ENCODE measurements at places on chromosomes 3 and 15.

- DNase-seq: no peak
Measured at GRCh38 chr3:116087426-116087825, 357.9 kb downstream of the LSAMP start.

- DNase-seq: peak; percentile 1
Measured at GRCh38 chr3:32340039-32340438, 51.6 kb upstream of the CMTM7 start.

GRCh38 chr3:125513490-125514115, 6.4 kb downstream of the SNX4 start:
- DNase-seq: no peak

- DNase-seq: no peak
Measured at GRCh38 chr3:48553886-48554845, 2.4 kb downstream of the PFKFB4 start.

GRCh38 chr3:55483196-55484095, 3.7 kb downstream of the WNT5A start:
- DNase-seq: no peak

DNA sequence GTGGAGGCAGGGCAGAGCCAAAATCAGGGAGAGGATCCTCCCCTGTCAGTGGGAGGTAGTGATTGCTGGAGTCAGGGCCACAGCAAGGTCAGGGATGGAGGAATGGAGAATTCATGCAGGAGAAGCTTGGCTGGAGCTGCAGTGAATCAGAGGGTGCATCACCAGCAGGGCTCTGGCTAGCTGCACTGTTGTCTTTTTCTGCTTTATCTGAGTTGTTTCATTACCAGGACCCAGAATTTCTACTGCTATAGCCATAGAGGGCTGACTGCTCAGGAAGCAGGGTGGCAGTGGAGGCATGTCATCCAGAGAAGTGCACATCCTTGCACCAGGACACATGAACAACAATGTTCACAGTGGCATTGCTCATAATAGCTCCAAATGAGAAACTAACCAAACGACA, 113.5 kb upstream of the GALNT15 start:
- DNase-seq: no peak

DNA sequence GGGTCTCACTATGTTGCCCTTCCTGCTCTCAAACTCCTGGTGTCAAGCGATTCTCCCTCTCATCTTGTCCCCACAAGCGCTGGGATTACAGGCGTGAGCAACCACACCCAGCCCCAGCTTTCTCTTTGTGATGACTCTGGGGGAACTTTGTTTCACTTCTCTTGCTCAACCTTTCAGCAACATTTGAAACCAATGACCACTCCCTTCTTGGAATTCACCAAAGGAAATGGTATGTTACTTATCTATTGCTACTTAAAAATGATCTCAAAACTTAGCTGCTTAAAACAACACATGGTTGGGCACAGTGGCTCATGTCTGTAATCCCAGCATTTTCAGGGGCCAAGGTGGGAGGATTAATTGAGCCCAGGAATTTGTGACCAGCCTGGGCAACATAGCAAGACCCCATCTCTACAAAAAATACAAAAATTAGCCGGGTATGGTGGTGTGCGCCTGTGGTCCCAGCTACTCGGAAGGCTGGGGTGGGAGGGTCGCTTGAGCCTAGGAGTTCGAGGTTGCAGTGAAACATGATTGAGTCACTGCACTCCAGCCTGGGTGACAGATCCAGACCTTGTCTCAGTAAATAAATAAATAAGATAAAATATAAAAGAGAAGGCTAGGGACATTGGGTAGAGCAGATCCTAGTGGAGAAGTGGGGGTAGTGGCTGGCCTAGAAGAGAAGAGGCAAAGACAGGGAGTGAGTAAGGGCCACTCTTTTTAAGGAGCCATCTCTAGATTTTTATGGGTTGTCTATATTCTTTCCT, 10.3 kb upstream of the COPG1 start:
- DNase-seq: no peak

GRCh38 chr3:190073264-190074008, 47.3 kb downstream of the P3H2 start:
- no peak for DNase-seq

- no peak for DNase-seq
Measured at GRCh38 chr3:94036909-94037507, 8.6 kb upstream of the STX19 start.

GRCh38 chr15:25095179-25095578, 140.4 kb downstream of the SNRPN start:
- no peak for DNase-seq

GRCh38 chr3:67090474-67090873, 92.4 kb downstream of the KBTBD8 start:
- no peak for DNase-seq

DNA sequence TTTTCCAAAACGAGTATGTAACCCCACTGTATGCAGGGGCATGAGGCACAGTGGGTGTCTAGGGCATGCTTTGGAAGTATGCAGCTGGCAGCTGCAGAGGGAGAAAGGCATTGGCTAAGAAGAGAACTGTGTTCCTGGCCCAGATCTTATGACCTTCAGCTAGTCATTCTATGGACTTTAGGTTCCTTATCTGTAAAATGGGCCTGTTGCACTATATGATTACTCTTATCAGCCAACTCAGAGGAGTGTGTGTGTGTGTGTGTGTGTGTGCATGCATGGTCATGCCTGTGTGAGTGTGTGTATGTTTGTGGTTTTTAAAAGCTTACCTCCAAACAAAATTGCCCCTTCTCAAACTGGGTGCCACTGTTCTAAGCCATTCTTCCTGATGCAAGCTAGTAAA, 27.4 kb upstream of the CHST2 start:
- no peak for DNase-seq

- DNase-seq: no peak
Measured at GRCh38 chr15:33587773-33588172, 277.0 kb downstream of the RYR3 start.

- no peak for DNase-seq
Measured at GRCh38 chr3:35335703-35336102, 303.6 kb upstream of the ARPP21 start.

GRCh38 chr3:171966533-171967136, 72.7 kb upstream of the FNDC3B start:
- no peak for DNase-seq

DNA sequence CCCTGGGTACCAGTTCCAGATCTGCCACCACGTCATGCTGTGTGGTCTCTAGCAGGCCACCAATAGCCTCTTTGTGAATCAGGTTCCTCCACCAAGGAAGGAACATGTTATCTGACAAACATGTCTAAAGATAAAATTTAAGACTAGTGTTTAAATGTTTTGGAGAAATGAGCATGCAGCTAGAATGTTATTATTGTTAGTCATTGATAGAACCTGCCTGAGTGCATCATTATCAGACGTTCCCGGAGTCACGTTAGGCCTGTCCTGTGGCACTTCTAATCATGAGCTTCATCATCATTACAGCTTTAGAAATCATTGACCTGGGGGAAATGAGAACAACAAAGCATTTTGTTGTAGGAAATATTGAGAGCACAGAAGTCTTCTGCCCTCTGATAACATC, 58.9 kb upstream of the FURIN start:
- DNase-seq: no peak

- DNase-seq: no peak
Measured at GRCh38 chr3:156617145-156617544, 57.2 kb upstream of the TIPARP start.

DNA sequence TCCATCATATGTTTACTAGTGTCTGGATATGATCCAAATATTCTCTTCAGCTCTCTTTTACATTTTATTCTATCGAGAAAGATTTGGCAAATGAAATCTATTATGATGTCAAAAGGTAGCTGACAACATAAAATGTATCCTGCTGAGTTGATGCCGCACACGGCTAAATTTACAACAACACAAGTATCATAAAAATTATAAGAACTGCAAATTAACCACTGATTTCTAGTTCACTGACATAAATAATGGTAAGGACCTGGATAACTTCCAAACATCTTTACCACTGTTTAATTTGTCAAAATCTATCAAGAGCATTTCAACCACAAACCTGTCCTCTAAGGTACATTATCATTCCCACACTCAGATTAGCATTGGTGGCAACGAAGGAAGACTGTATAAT, 244.5 kb downstream of the FOXP1 start:
- no peak for DNase-seq

DNA sequence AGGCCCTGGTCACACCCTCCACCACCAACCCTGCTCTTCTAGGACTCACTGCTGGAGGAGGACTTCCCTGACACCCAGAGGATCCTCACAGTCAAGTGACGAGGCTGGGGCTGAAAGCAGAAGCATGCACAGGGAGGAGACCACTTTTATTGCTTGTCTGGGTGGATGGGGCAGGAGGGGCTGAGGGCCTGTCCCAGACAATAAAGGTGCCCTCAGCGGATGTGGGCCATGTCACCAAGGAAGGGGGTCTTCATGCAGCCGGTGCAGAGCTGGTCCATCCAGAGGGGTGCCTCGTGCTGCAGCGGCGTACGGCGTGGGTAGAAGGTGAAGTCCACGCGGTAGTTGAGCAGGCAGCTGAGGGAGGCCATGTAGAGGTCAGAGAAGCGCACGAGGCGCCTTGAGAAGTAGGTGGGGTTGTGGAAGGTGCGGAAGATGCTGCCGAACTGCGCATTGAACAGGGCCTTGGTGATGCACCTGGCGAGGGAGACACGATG, 9.4 kb downstream of the NT5DC2 start:
- DNase-seq: no peak

- DNase-seq: no peak
Measured at GRCh38 chr3:167651826-167652225, 1.9 kb downstream of the WDR49 start.

DNA sequence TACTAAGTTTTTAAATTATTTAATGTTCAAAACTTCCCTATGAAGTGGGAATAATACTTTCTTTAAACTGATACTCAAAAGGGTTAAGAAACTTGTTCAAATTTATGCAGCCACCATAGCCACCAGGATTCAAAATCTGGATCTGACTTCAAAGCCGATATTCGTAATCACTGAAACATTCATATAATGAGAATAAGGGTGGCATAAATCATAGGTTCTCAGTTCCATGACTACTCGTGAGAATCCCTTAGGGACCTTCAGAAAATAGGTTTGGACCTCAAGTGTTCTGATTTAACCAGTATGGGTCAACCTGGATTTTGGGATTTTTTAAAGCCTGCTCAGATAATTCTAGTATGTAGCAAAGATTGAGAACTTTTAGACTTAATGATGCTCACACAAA, 160.6 kb downstream of the RBMS3 start:
- DNase-seq: no peak

DNA sequence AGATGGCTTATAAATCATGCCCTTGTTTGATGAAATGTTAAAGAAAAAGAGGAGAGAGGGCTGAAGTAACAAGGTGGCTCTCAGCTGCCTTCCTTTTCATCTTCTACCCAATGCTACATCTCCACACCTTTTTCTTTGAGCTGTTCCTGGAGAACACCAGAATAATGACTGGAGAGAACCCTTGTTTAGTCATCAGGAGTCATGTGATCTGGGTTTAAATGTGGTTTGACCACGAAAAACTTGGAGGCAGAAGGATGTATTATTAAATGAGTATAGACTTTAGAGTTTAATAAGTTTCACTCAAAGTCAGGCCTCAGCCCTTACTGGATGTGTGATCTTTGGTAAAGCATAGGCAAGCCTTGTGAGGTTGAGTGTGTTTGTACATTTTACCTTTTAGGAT, 230.3 kb upstream of the TBL1XR1 start:
- DNase-seq: no peak

GRCh38 chr3:11362600-11362999, 90.4 kb downstream of the ATG7 start:
- DNase-seq: no peak

GRCh38 chr3:170037463-170038433, at the start of gene GPR160:
Gene GPR160, plus strand, starts transcription at chr3:170037995. Its CDS starts 45,978 bp downstream, at chr3:170083973.
- DNase-seq: no peak

DNA sequence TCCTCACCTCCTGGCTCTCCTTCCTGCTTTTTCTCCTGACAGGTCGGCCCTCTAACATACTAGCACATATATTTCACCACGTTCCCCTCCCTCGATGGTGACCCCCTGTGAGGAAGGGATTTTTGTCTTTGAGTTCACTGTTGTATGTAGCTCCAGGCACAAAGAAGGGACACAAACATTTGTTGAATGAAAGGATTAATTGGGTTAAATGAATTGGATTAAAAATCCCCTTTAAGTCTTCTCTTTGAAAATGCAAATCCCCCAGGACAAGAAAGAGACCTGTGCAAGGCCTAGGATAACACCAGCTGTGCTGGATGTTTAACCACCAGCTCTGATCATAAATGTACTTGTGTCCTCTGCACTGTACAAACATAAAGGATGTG, 3.3 kb downstream of the CALML4 start:
- no peak for DNase-seq

DNA sequence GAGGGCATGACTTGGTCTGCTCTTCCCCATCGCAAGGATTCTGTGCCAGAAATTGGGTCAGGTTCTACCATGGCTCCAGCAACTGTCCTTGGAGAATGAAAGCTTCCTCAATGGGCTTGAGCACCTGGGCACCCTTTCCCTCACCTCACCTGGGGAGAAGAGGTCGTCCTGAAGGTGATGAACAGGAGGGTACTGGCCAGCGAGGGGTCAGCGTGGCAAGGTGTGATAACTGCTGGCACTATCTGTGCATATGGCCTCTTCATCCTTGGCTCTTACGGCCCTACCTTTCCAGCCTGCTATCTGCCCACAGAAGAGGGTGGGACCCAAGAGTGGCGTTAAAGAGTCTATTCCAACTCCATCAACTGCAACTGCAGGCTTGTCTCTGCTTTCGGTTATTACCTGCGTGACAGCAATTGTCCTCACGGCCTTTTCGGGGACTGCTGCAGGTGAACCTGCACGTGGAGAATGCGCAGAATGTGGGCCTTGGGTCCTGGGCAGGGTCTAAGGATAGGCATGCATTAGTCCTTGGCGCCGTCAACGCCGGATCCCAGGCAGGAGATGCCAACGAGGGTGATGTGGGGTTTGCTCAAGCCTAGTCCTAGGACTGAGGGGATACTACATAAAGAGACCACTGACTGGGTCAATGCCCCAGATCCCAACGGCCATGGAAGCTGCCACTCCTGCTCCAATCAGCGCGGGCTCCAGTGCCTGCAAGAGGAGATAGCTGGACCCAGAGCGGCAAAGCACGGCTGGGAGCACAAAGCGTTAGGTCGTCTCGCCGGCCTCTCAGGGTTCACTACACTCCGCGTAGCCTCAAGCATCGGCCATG, 625 bp upstream of the RBM15B start:
- DNase-seq: no peak

DNA sequence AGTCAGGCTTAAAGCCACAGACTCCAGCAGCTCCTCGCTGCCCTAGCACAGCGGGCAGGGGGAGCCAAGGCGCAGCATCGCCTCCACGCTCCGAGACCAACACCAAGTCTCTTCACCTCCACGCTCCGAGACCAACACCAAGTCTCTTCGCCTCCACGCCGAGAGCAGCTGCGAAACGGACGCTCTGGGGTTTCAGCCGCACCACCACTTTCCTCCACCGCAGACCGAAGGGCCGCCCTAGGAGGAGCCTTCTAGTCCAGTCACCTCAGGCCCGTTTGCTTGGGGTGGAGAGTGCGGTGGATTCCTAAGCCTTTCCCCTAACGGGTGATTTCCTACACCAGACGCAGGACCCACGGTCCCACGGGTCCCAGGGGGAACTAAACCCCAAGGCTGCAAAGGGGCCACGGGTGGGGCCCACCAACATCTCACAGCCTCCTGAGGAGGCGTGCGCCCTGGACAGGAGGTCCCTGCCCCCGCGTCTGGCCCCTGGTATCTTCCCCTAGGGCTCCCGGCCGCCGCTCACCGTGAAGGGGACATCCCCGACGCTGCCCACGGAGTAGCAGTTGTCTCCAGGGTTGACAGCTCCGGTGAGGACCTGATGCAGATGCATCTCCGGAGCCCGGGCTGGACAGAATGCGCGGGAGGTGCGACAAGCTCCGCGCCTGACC, 501 bp downstream of the DMXL2 start:
- DNase-seq: no peak

GRCh38 chr3:101852983-101853840, 3.9 kb downstream of the NFKBIZ start:
- no peak for DNase-seq

Data from GM12864 (cell line).